KBM-7 (cell line): ENCODE measurements at places on chromosomes 16 and 17.

GRCh38 chr16:64132190-64132589 is 989.7 kb downstream of the CDH11 start:
- DNase-seq, result no peak

DNA sequence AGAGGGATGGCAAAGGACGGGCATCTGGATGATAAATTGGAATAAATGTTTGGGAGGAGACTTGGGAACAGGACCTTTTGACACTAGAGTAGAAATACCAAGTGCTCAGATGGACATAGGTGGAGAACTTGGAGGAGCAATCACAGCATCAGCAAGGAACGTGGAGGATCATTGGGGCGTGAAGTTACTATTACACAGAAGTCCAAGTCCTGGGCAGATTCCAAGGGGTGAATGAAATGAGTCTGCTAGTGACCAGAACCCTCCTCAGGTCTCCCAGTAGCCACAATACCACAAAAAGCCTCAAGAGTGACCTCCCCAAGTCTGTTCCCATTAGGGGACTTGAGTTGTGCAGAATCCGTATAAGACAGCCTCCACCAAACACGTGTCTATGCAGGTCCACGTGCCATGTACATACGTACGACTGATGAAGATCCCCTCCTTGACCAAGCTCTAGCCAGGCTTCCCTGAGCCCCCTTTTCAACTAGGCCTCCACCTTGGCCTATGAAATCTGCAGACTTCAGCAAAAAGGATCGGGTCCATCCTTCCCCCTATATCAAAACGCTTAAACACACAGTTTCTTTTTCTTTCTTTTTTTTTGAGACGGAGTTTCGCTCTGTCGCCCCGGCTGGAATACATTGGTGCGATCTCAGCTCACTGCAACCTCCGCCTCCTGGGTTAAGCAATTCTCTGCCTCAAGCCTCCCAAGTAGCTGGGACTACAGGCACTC is 2.2 kb downstream of the C17orf67 start:
- DNase-seq, result no peak

DNA sequence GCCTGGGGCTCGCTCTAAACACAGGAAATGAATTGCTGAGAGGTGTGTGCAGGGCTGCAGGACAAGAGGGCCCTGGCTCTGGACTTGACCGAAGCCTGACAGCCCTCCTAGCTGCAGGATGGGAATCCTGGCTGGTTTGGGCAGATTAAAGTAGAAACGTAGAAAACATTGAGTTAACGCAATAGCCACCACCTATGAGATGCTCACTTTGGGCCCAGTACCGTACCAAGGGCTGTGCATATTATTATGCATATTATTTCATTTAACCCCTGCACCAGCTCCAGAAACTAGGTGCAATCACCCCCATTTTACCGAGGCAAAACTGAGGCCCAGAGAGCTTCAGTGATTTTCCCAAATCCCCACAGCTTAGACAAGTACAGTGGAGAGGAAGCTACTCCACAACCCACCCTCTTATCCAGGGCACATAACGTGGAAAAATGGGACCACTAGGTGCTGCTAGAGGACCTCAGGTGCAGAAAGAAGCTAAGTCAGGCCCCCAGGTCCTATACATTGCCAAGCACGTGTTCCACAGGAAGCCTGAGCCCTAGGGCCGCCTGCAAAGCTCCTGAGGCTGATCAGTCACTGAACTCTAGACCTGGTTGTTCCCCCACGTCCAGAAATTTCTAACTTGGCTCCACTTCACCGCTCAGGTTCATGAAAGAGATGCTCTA is 79.2 kb downstream of the MYH11 start:
- DNase-seq, result peak; percentile 78

- DNase-seq, result no peak
These were observed 108.2 kb upstream of the RBBP6 start for GRCh38 chr16:24430954-24431760.

- no peak for DNase-seq
These were observed 2.6 kb downstream of the NUP88 start for GRCh38 chr17:5416901-5417300.

DNA sequence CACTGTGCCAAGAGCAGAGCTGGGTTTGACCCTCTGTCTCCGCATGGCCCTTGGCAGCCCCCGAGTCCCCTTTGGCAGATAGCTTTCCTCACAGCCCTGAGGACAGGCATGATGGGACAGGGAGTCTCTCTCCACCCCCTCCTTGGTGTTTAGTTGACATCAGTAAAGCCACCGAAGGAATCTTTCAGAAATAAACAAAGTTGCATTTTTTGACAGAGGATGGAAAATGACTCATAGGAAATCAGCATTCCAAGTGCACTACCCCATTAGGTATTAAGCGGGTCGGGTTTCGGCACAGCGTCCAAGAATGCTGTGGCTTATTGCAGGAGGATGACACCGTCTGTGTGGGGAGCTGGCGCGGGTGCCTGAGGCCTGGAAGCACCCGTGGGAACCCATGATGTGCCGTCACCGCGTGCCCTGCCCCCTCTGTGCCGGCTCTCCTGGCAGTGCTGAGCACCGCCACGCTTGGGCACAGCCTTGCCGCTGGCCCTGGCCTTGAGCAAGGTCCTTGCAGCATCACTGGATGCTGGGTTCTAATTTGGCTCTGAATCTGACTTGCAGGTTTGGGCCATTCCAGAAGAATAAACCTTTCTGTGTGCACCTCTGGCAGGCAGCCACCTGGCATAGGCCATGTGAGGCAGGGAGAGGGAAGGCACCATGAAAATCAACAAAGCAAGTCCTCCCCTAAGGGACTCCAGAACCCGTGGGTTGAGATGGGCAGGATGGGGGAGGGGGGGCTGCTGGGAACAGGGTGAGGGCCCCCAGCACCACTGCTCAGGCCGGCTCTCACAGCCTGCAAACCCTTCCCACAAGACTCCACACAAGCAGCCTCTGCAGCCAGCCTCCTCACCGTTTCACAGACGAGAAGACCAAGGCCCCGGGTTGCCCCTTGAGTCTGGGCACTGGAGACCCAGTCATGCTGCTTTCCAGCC is 50.5 kb upstream of the ZNF469 start:
- DNase-seq, result no peak

- peak; percentile 75 for DNase-seq
These were observed 3.1 kb downstream of the RAB11FIP4 start for GRCh38 chr17:31394544-31394943.

GRCh38 chr16:24820522-24820921 is 25.2 kb upstream of the SLC5A11 start:
- peak; percentile 21 for DNase-seq

DNA sequence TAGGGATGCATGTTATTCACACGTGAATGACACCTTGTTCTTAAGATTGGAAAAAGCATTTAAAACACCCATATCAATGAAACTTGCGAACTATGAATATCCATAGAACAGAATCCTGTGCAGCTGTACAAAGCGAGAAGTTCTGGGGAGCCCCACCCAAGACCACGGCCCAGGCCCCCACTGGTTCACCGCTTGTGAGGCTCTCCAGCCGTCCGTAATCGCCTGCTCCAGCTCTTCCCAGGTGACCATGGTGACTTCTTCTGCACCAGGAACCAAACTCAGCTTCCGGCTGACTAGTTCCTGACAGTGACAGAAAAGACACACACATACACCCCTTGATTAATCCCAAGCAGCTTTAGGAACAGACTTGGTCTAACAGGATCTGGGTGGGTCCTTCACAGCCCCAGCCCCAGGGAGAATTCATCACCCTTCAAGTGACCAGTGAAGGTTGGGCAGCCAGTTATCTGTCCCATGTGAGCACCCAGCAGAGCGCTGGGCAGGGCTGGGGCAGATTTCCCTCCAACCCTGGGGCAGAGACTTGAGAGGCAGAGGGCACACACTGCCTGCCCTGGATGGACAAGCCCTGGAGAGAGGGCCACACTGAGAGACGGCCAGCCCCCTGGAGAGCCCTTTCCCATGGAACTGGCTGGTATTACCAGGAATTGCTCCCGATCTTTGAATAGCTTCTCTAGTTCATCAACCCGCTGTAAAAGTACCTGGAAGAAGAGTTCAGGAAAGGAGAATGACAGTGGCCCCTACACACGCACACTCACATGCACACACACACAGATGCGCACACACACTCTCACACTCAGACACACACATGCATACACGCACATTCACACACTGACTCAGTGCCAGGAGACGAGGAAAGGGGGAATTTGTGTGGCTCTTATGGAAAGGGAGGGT is 3.6 kb downstream of the QRICH2 start:
- no peak for DNase-seq

GRCh38 chr17:44770166-44770925 is 11.6 kb downstream of the ADAM11 start:
- no peak for DNase-seq

DNA sequence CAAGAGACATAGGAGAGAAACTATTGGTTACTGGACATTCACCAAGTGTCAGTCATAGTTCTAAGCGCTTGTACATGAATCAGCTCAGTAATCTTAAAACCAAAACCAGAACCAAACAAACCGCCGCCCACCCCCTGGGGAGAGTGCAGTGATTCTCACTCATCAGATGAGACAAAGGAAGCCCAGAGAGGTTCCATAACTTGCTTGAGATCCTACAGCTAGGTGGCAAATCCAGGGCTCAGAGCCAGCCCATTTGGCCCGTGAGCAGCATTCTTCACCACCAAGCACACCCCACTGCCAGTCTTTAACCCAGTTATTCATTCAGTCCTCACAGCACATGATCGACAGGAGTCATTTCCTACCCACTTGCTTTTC is 37.2 kb upstream of the RGS9 start:
- no peak for DNase-seq

- DNase-seq, result peak; percentile 62
These were observed 80.3 kb upstream of the GOT2 start for GRCh38 chr16:58814348-58814801.

DNA sequence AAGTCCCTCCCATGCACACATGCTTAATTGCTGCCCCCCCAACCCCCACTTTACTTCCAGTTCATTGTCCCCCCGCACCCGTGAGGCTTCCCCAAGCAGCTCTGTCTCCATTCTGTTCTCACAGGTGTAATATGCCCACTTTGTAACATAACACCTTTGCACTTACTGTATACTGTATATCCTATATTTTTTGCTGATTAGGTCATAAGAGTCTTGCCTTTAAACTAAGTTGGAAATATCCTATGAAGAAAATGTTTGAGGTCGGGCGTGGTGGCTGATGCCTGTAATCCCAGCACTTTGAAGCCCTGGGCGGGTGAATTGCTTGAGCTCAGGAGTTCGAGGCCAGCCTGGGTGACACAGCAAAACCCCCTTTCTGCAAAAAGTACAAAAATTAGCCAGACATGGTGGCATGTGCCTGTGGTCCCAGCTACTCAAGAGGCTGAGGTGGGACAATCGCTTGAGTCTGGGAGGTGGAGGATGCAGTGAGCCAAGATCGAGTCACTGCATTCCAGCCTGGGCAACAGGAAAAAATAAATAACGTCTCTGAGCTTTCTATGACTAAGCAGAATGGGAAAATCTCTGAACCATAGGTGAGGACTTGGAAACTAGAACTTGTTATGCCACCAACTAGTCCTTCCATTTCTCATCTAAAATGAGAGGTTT is 76.1 kb downstream of the TNRC6C start:
- no peak for DNase-seq

- DNase-seq, result peak; percentile 86
These were observed 4.7 kb downstream of the KCTD5 start for GRCh38 chr16:2686912-2687507.

GRCh38 chr17:9817086-9817485 is 4.8 kb downstream of the GSG1L2 start:
- no peak for DNase-seq

DNA sequence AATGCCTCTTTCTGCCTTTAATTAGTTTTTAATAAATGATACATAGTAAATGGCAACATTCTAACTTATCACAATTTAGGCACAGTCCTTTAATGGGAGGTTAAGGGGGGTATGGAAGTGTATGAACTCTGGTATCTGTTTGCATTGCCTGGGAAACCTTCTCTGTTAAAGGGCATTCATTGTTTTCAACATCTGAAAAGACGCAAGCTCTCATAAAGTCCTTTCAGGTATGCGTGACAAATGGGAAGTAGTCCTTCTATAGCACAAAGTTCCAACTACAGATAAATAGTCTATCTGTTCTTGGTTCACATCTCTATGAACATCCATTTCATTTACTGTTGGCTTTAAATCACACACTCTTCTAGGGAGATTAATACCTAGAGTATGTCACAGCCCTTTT is 298.0 kb upstream of the PMFBP1 start:
- DNase-seq, result no peak

- no peak for DNase-seq
These were observed 31.3 kb downstream of the PLCG2 start for GRCh38 chr16:81810361-81810760.

- peak; percentile 95 for DNase-seq
These were observed 52.6 kb downstream of the PLCG2 start for GRCh38 chr16:81831722-81832126.

- DNase-seq, result no peak
These were observed 7.9 kb upstream of the SPHK1 start for GRCh38 chr17:76376318-76377133.

DNA sequence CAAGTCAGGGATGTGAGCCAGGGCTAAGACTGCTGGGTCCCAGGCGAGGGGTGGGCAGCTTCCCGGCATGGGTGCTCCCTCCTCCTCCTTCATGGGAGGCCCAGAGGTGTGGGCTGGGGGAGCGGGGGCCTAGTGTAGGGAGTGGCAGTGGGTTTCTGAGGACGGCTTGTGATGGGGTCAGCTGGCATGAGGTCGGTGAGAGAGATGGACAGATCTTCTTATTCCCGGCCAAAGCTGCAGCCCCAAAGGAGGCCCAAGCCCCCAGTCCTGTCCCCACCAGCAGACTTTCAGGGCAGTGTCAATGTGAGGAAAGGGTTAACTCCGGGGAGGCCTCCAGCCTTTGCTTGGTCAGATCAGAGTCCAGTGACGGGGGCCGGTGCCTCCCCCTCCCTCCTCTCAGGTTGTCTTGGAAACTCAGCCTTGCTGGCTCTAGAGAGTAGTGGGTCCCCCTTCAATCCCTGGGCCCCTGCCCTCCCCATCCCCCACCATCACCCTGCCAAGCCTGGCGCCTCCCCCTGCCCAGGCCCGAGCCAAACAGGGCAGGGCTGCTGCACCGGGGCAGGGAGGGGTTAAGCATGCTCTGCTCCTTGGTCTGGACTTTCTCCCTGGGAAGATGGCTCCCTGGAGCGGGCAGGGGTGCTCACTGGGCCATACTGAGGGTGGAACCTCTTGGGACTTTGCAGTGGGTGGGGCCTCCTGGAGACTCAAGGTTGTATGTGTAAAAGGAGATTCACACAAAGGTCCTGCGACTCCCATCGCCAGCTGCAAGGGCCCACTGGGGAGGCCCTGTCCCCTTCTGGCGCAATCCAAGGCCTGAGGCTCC is 12.4 kb downstream of the NAT9 start:
- no peak for DNase-seq

GRCh38 chr17:34974179-34974578 is 6.1 kb upstream of the LIG3 start:
- DNase-seq, result no peak

- no peak for DNase-seq
These were observed 49.8 kb downstream of the NDEL1 start for GRCh38 chr17:8485491-8485890.

- no peak for DNase-seq
These were observed 1.8 kb downstream of the TUBB3 start for GRCh38 chr16:89924925-89925307.

DNA sequence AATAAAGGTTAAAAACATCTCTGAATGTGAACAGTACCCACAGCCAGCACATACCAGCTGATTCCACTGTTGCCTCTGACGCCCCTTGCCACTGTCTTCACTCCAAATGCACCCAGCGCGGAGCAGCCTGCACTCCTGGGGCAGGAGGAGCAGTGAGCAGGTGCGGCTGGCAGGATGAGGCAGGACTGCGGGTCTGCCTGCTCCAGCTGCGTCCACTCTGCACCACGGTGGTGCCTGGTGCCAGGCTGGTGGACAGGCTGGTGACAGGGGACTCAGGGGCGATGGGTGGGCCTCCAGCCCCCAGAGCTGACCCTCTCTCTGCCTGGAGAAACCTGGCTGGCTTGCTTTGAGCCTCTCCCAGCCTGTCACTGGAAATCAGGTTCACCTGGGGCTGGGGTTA is 9.4 kb downstream of the RAB40B start:
- no peak for DNase-seq
